ENCODE measurements at places on chromosomes 5 and 9.
A peak's percentile ranks its signal among the peaks of the same experiment; 100 is the strongest.

GRCh38 chr5:157267025-157267424 is 1.1 kb downstream of the CYFIP2 start:
- DNase-seq: no peak

DNA sequence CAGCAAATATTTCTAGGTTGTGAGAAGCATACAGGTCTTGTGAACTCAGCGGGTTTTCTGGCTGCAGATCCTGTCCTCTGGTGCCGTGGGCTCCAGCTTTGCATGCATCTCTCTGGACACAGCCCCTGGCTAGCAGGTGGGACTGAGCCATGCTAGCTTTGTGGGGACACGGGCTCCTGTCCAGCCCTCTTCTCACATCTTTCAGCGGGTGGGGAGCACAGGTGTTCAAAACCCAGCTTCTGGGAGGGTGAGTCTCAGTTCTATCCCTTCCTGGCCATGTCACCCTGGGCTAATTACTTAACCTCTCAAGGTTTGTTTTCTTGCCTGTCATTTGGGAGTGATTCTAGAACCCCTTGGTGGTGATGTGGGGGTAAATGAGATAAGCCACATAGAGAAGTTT is 162.3 kb downstream of the ICE1 start:
- no peak for DNase-seq

- DNase-seq: no peak
These were observed 17.2 kb upstream of the TTLL11 start for GRCh38 chr9:122110100-122110833.

- DNase-seq: no peak
These were observed 1.7 kb upstream of the AGTPBP1 start for GRCh38 chr9:85743275-85744128.

- DNase-seq: no peak
These were observed 87.0 kb upstream of the TBCA start for GRCh38 chr5:77863181-77863580.

DNA sequence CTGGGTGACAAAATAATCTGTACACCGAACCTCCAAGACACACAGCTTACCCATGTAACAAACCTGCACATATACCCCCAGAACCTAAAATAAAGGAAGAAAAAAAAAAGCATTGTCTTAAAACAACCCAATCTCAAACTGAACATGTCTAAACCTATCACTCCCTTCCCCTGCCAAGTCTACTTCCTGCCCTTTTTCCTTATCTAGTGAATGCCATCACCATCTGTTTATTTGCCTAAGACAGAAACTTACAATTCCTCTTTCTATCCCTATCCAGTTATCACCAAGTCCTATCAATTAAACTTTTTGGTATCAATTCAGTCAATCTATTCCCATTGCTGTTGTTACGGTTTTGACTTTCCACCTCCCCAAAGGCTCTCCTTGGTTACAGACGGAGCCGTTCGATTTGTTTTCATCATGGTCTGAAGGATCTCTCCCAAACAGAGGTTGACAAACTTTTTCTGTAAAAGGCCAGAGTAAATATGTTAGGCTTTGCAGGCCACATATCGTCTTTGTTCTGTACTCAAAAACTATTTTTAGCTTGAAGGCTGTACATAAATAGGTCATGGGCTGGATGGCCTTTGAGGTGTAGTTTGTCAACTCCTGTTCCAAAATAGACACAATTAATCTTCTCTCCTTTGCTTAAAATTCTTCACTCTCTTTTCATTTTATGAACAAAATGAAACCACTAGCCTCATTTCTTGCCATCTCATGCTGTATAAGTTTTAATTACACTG is 12.1 kb downstream of the NOL8 start:
- no peak for DNase-seq

DNA sequence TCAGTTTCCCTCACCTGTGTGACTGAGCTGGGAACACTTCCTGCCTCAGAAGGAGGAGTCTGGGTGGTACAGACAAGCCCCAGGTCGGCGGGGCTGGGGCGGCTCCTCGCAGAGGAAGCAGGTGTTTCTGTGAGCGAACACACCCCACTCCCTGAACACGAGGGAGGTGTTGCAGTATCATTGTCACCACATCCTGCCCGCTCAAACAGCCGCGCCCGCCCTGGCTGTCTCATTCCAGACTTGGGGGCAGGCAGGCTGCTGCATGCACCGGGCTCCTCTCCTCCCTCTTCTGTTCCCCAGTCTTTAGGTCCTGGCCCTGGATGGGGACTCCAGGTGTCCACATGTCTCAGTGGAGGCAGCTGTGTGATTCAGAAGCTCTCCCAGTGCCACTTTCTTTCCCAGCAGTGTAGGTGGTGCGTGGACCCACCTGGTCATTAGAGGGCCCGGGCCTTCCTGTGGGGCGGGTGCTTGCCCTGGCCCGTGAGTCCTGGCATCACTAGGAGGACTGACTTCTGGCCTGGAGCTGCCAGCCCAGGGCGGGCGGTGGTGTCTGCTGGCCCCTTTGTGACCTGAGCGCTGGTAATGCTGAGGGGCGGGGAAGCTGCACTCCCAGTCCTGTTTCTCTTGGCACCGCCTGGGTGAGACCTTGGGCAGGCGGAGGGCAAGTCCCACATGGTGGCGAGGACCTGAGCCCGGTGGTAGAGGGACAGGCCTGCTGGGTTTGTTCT is 18.3 kb upstream of the PHYHD1 start:
- no peak for DNase-seq

- DNase-seq: peak; percentile 89
These were observed at the start of gene ZNF300 for GRCh38 chr5:150904479-150905311. ZNF300 (minus strand) TSS chr5:150904980; CDS start chr5:150903155, 1,825 bp downstream.

DNA sequence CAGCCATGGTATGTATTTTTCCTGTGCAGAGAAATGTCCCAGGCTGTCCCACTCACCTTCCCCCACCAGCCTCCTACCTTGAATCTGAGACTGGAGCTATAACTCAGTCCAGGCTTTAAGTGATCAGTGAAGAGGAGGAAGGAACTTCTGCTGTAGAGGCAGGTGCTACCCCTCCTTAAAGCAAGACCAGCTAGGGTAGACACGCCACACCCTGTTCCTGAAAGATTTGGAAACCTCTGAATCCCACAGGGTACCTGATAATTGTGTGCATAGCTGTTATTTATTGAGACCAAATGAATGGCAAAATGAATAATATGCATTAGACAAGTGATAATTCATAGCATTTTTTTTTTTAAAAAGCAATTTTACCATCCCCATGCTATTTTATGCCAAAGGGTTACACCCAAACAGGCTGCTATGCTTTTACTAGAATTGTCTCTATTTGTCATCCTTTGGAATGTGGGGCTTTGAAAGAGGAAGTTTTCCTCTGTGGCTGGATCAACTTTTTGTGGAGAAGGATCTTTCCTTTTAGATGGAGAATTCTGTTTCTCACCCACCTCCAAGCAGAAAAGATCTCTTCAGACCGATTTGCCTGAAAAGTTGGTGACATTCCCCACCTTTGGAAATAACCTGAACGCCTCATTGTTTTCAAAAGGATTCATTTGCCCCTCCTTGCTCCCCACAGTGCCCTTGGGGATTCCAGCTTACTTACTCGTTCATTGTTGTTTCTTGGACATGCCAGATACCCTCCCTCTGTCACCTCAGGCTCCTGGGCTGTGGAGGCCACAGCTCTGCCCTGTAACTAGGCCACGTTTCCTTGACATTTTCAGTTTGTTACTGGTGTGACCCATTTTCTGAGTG is 248.7 kb downstream of the NR3C1 start:
- DNase-seq: peak; percentile 16

GRCh38 chr9:99058964-99059921 is 45.7 kb upstream of the TGFBR1 start:
- no peak for DNase-seq

DNA sequence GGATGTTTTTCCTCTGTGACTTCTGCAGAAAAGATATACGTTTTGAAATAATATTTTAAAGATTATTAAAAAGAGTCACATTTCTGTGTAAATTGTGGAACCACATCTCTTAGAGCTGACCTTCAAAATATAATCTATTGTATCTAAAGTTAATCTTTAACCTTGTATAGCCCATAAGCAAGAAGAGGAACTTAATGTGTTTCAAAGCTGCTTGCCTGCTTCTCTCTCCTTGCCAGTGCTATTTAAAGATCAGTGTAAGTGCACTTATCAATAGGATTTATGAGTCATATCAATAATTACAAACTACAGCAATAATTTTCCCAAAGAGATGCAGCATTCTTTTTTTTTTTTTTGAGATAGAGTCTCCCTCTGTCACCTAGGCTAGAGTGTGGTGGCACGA is 29.4 kb upstream of the GDA start:
- no peak for DNase-seq

GRCh38 chr5:94240596-94240992 is 377.8 kb downstream of the KIAA0825 start:
- DNase-seq: no peak

DNA sequence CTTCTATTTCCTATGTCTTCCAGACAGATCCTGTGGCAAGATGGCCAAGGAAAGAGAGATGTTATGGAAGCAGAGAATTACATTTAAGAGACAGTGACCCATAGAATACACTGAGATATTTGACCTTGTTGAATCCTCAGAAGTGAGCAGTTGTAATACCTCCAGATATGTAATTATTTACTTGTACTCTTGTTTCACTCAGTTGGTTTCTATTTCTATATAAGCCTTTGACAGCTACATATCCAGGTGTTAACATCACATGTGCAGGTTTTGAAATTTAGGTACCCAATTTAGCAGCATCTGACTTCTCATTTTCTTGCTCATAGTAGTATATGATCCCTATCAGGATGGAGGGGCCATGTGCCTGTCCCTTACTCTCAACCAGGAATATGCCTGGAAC is 269.5 kb downstream of the CD180 start:
- no peak for DNase-seq

- DNase-seq: no peak
These were observed 94.1 kb upstream of the ITGA2 start for GRCh38 chr5:52895075-52895474.

GRCh38 chr5:126521130-126521529 is 73.9 kb downstream of the ALDH7A1 start:
- DNase-seq: no peak

DNA sequence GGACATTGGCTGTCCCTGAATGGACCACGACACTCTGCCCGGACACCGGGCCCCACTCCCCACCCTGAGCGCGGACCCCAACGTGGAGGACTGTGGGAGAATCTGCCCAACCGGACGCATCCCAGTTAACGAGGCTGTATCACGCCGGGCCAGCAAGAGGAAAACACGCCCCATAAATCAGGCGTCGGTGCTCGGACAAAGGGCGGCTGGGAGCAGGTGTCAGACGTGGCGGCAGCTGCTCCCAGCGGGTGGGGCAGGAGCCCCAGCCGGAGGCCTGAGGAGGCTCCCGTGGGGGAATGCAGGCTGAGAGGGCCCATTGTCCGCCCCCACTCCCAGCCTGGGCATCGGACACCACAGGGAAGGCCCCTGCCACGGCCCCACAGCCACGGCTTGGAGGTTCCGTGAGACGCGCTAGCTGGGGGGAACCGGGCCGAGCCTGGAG is 19.2 kb downstream of the NOTCH1 start:
- DNase-seq: no peak

Measured in ACHN (cell line).